NCI-H1048 (cell line): ENCODE measurements at places on chromosomes 2 and 18.

- DNase-seq: no peak
These were observed 19.9 kb downstream of the FAM98A start for GRCh38 chr2:33579227-33579626.

GRCh38 chr2:17621781-17622180, 81.3 kb downstream of the VSNL1 start:
- DNase-seq: no peak

- no peak for DNase-seq
These were observed 180.9 kb upstream of the HS6ST1 start for GRCh38 chr2:128499367-128500137.

DNA sequence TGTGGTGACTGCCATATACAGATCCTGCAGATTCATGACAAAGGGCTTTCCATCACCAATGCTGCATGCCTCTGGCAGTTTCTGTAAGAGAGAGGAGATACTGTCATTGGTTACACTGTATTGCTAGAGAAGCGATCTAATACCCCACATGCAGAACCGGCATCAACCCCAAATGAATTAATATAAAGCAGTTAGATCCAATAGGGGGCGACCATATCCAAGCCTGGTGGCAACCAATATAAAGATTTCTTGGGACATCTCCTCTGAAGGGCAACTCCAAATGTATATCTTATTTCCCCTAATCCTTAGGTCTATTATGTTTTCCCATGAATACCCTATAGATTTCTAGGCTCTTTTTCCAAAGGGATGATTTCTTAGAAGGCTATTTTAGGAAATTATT, 17.4 kb upstream of the IHH start:
- DNase-seq: no peak

DNA sequence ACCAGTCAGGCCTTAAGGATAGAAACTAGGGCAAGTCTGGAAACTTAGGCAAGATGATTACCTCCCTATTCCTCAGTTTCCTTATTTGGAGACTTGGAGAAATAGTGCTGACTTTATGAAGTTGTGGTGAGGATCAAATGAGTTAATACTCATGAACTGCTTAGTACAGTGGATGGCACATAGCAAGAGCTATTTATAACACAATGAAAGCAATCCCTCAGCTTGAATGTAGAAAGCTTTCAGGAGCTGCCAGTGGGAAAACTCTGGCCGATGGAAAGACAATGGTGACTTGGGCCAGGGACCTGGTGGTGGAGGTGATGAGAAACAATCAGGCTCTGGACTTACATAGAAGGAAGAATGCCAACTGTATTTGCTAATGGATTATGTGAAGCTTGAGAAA, 269.4 kb upstream of the THUMPD2 start:
- no peak for DNase-seq

DNA sequence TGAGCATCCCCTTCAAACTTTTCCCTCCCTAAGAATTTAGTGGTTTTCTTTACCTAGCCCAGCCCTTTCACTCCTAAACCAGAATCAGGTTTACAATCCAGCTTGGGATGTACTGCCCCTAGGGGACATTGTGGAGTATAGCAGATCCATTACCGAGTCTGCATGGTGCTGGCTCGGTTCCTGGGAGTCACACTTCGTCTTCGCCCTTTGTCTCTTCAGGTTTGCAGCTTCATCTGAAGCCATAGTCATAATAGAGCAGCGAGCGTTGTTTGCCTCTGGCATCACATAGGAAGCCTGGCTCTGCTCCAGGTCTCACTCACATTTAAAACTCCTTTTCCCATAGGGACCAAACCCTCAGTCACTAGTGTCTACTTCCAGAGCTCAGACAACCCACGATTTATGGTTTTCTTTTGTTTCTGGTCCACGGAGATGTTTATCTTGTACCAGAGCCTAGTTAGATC, 16.8 kb upstream of the LYPD6 start:
- no peak for DNase-seq

DNA sequence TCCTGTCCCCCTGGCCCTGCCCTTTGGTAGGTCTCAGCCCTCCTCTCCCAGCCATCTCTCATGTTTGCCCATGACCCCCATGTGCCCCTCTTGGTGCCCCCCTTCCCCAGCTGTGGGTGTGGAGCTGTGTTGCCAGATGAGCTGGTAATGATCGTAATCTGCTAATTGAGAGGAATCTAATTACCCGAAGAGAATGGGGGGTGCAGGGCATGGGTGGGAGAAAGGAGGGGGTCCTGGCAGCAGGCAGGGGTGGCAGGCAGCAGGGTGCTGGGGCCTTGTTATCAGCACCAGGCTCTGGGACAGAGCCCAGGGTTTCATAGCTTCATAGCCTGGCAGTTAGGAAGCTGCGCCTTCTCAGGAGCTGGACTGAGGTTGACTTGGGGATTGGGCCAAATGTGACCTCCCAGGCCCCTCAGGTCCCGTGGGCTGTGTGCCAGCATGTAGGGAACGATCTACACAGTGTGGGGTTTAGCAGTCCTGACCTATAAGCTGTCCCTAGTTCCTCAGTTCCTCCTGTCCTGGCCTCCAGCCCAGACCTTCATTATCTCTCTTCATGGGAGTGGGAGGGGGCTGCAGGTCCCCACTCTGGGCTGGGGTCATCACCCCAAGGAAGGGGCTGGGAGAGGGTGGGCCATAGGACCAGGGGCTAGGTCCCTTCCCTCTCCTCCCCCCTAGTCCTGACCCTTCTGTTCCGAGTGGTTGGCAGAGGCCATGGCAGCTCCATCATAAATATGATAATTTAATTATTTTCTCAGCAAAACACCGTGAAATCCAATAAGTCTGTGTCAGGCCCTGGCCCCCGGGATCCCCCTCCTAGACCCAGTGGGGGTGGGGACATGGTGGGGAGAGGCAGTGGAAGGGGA, 6.5 kb upstream of the ASIC4 start:
- DNase-seq: no peak
